ENCODE measurements at places on chromosomes 6 and 20. TPM values are rescaled to one million over a fixed set of nuclear protein-coding genes. Genes with fewer than 3 reads are reported as not detected.

Gene CTAGE9
- total RNA-seq = not detected

DNA sequence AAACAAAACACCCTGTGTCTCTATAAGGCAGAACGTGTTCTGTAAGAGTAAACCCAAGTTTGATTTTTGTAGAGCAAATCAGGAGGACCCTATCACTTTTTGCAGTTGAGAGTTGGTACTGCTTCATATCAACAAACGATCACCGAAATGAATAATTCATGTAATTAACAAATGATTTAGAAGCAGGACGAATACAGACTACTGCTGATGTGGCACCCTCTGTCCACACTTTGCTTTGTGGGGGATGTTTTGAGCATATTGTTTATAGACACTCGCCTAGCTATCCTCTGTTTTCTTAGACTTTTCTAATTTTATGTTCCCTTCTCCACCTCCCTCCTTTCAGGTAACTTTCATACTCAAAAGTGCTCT is 1.5 kb downstream of the CD2AP start:
- DNase-seq = no peak

- no peak for DNase-seq
Measured at GRCh38 chr6:169337886-169338445, 84.3 kb upstream of the THBS2 start.

DNA sequence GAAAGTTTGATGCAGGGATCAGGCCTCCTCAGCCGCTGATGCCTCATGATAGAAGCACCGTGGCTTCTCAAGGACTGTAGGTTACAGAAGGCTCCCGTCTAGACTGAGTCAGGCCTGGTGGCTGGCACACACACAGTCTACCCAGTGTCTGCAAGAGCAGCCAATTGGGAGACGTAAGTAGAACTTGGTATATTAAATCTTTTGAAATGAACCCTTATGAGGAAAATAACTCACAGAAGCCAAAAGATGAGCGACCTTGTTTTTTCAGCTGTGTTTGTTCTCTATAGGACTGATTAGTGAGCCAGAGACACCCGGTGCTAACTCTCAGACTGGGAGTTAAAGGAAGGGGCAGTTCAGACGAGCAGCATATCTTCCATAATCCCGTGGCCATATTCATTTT is 5.9 kb upstream of the PDE10A start:
- no peak for DNase-seq

GRCh38 chr6:87858440-87858839 is 156.4 kb upstream of the AKIRIN2 start:
- DNase-seq = no peak
